Vagina (tissue), 2 donors: ENCODE measurements at places on chromosomes 5 and 9.

DNA sequence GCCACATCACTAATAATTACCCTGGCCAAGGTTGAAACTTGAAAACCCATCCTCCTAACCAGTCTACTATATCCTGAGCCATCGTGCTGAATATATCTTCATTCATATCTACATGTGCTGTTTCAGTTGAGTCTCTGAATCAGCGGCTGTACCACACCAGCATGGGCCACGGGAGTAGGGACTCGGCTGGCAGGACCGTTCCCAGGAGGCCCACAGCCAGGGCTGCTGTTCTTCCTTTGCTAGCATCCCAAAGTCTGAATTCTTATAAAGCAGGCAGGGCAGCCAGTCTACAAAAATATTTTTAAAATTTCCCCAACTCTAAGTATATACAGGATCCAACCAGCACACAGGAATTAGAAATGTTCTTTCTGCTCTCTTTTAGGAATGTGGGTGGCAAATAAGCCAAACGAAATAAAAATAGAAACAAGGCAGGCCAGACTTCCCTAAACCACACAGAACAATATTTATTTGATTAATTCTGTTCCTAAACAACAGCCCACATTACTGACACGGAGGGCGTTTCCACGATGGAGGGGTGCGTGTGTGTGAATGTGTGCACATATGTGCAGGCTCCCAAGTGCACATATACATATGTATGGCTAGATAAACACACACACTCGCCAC is 42.8 kb upstream of the EQTN start:
- no peak for DNase-seq

- DNase-seq, result no peak
Measured at GRCh38 chr9:111284703-111285102, 45.3 kb downstream of the OR2K2 start.

DNA sequence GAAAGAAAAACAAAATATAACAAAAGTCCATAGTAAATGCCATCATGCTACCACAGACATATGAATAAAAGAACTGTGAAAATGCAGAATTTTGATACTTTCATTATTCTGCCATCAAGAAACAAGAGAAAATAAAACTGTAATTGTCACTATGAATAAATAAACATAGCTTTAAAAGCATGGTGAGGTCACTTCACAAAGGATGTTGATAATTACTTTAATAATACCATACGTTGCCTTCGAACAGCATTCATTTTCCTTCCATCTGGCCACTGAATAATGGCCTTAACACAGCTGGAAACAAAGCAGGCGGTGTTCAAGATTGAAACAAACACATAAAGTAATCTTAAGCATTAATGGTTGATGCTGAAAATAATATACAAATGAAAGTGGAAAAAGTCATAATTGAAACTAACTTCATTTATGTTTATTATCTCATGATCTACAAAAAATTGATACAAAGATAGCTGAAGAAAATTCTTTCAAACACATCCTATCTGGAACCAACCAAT is 102.0 kb downstream of the AGTPBP1 start:
- DNase-seq, result no peak

GRCh38 chr9:401223-401622 is 186.6 kb downstream of the DOCK8 start:
- DNase-seq, result no peak

DNA sequence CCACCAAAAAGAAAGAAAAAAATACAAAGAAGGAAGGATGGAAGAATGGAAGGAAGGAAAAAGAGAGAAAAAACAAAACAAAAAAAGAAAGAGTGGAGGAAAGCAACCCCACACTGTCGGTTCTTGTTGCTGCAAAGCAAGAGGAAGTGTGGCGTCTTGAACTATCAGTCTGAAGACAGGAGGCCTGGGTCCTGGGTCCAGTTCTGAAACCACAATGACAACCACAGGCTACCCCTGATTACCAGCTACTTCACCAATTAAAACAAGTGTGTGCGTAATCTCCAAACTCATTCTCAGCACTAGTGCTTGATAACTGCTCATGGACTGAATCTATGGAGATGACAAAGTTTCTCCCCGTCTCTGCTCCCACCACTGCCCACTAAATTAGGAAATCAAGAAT is 93.7 kb downstream of the RASEF start:
- no peak for DNase-seq

DNA sequence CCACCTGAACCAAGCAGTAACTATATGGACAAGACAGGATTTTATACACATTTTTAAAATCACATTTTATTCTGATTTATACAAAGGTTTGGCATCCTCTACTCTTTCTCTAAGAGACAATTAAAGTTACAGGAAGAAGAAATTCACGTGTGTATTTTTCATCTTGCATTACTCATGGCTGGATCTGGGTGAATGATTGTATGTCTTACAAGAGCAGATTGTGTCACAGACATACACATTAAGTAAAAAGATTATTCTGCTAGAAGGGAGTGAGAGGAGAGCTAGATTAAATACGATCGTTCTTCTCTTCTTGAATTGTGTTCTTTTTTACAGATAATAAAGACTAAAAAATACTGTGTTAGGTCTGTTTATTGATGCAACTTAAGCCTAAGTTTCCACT is 20.8 kb upstream of the CEP120 start:
- no peak for DNase-seq

DNA sequence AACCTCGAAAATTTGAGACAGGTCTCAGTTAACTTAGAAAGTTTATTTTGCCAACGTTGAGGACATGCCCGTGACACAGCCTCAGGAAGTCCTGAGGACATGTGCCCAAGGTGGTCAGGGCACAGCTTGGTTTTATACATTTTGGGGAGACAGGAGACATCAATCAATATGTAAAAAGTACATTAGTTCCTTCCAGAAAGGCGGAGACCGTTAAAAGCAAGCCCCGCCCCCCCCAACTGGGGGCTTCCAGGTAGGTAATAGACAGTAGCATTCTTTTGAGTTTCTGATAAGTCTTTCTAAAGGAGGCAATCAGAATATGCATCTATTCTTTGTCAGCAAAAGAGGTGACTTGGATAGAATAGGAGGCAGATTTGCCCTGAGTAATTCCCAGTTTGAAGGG is 599 bp upstream of the MOCS2 start:
- no peak for DNase-seq

DNA sequence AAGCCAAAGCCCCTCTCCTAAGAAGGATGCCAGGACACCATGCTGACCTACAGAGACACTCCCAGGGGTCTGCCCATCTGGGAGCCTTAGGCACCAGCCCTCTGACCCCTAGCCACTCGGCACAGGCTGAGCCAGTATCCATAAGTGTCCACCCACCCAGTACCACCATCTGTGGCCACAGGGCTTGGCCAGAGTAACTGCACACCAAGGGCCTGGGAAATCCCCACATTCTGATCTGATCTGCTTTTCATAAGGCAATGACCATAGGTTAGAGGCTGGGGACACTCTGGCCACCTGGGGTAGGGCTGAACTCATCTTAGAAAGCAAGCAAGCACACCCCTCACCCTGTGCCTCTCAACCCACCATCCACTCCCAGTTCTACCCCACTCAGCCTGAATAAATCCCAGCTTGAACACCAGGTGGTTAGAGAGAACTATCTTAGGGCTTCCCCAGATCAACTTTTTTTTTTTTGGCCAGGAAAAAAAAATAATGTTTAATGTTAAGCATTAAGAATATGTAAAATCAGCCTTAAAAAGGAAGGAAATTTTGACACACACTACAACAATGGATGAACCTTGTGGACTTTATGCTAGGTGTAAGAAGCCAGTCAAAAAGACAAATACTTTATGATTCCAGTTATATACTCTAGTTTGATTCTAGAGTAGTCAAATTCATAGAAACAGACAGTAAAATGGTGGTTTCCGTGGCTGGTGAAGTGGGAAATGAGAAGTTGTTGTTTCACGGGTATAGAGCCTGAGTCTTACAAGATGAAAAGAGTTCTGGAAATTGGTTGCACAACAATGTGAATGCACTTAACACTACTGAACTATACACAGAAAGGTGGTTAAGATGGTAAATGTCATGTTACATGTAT is 6.2 kb downstream of the GNPDA1 start:
- no peak for DNase-seq

DNA sequence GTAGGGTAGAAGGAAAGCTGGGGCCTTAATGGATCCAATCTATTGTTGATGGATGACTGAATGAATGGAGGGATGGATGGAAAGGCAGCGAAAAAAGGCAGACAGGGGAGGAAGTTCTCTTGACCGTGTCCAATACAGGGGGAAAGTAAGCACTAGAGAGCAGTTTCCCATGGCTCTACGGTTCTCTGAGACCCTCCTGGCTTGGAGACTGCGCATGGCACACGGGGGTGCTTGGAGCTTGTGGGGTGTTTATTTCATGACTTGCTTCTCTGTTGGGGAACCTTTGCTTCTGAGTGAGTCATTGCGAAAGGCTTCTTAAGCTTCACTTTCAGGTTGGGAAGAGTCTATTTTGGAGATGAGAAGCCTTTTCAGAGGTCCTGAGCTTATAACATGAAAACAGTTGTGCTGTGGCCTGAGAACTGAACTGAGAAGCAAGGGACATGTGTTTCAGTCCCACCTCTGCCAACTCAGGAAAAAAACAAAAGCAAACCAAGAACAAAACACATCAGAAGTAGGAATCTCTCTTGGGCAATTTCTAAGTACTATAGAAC is 12.8 kb upstream of the TEX48 start:
- no peak for DNase-seq

GRCh38 chr9:13806714-13807113 is 507.2 kb downstream of the NFIB start:
- no peak for DNase-seq

- DNase-seq, result no peak
Measured at GRCh38 chr9:89154651-89155336, 23.8 kb downstream of the SHC3 start.

DNA sequence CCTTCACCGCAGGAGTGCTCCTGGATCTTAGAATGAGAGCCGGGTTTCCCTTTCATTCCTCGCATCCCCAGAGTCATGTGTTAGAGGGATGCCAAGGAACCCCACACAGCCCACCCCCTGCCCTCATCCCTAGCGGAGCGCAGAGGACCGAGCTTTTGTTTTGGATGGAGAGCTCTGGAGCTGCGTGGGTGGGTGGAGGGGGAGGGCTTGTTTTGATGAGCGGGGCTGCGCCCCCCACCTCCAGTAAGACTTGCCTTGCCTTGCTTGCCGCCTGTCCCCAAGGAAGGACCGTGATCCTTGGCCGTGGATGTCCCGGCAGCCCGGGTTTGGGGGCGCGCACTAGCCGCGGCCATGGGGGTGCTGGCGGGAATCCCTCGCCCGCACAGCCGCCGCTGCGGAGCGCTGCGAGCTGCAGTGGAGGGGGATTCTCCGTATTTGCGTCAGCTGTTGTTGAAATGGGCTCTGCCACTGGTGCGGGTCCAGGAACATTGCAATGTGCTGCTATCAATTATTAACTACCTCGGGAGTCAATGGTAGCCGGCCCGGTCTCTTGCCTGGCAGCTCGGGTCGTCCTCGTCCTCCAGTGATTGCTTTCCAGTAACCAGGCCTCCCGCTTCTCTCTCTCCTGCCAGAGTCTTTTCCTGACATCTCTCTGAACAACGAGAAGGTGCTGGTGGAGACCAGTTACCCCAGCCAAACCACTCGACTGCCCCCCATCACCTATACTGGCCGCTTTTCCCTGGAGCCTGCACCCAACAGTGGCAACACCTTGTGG is 1.0 kb downstream of the EGR1 start:
- DNase-seq, result peak; percentile 88

DNA sequence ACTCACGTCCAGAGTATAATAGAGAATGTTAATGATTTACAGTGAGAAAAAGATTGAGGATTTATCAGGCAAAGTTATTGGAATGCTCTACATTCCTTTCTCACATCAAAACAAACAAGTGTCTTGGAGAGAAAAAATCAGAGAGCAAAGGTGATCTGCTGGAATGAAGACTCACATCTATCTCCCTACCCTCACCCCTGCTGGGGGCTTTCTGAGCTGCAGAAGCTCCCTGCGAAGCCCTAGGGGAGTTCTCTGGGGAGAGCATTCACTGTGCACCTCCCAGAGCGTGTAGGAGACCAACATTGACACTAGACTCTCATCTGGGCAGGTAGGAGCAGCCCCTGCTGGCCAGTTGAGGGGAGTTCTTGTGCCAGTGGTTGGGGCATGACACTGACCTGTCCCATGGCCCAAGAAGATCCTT is 76.6 kb upstream of the ADAMTS16 start:
- no peak for DNase-seq

GRCh38 chr5:173191561-173191960 is 43.4 kb downstream of the NKX2-5 start:
- DNase-seq, result no peak

- DNase-seq, result no peak
Measured at GRCh38 chr5:110108520-110108919, 418.8 kb downstream of the MAN2A1 start.

DNA sequence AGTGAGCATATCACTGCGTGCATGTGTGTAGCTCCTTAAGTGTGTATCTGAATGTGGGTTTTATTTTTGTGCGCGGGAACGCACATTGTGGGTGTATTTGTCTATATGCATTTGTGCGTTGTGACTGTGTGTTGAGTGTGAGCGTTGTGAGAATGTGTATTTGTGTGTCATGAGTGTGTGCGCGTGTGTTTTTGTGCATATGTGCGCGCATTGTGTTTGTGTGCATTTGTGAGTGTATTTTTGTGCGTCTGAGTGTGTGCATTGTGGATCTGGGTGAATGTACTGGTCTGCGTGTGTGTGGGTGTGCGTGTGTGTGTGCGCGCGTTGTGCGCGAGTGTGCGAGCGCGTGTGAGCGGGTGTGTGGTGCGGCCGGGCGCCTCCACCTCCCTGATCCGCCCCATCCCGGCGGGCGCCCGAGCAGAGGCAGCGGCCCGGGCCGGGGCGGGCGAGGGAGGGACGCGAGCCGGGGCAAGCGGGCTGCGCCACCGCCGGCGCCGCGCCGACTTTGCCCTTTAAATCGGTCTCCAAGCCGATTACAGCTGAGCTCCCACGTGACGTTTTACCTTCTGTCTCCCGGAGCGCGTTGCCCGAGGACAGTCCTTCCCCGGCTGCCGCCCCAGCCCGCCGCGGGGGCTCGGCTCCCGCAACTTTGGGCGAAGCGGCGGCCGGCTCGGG is at the start of gene RASGRF2:
Gene RASGRF2, plus strand, starts transcription at position 596 of the 675 bp plus-strand sequence. CDS start 376 bp downstream, outside the sequence.
- no peak for DNase-seq

- DNase-seq, result no peak
Measured at GRCh38 chr9:122213589-122214413, 15.0 kb downstream of the LHX6 start.

DNA sequence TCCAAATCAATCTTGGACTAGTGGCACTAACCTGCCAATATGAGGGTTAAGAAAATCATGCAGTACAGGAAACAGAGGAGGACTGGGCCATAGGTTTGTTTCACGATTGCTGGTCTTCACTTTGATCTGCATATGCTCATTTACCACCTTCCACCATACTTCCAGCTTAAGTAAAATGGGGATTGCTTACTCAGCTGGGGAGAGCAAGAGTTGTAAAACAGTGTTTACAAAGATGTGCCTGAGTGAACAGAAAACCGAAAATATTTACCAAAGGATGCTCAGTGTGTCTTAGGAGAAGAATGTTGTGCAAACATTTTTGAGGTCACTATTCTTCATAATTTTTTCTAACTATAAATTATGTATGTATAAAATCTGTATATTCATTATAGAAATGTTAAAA is 65.1 kb upstream of the DNAH5 start:
- DNase-seq, result no peak
